HFFc6 (cell line): ENCODE measurements at places on chromosomes 2 and 18.

GRCh38 chr18:36389811-36390581 is 92.5 kb downstream of the FHOD3 start:
- H3K36me3 ChIP-seq, result peaks cover 13% of the 10 kb centered on the region
- H3K4me1 ChIP-seq, result peaks cover 40% of the 10 kb centered on the region
- no peak overlapping the region for H3K27ac ChIP-seq
- no peak for DNase-seq

- no peaks in the 10 kb centered on the region for H3K36me3 ChIP-seq
- no peak for DNase-seq
- no peak overlapping the region for H3K27ac ChIP-seq
These were observed 20.8 kb downstream of the EIF2AK3 start for GRCh38 chr2:88606371-88607030.

DNA sequence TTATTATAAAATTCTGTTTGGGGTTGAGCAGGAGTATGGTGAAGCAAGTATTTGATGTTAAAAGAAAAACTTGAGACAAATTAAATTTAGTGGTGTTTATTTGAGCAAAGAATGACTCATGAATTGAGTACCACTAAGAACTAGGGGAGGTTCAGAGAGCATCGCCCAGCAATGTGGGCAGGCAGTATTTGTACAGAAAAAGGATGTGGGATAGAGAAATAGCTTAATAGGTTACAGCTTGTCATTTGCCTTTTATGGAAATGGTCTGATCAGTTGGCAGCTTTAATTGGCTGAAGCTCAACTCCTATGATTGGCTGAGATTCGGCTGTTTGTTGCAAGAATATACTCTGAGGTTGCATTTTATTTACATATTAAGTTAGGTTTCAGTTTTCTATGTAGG is 68.2 kb downstream of the LRATD1 start:
- H3K27ac ChIP-seq, result no peak overlapping the region
- peaks cover 8% of the 10 kb centered on the region; the same call in 1 of the 2 replicates for H3K4me1 ChIP-seq
- no peaks in the 10 kb centered on the region for H3K27me3 ChIP-seq
- H3K4me3 ChIP-seq, result no peak overlapping the region

- no peak for DNase-seq
- no peaks in the 10 kb centered on the region for H3K36me3 ChIP-seq
- H3K27ac ChIP-seq, result no peak overlapping the region
- H3K27me3 ChIP-seq, result no peaks in the 10 kb centered on the region; the same call in none of the 2 replicates
- H3K4me1 ChIP-seq, result no peaks in the 10 kb centered on the region
These were observed 72.6 kb downstream of the PLEKHM3 start for GRCh38 chr2:207952564-207953345.

- no peaks in the 10 kb centered on the region for H3K36me3 ChIP-seq
- no peak for DNase-seq
- no peaks in the 10 kb centered on the region for H3K27me3 ChIP-seq
- H3K27ac ChIP-seq, result no peak overlapping the region
- H3K4me1 ChIP-seq, result peaks cover 40% of the 10 kb centered on the region
These were observed 223.6 kb downstream of the LRRTM1 start for GRCh38 chr2:80080957-80081356.

DNA sequence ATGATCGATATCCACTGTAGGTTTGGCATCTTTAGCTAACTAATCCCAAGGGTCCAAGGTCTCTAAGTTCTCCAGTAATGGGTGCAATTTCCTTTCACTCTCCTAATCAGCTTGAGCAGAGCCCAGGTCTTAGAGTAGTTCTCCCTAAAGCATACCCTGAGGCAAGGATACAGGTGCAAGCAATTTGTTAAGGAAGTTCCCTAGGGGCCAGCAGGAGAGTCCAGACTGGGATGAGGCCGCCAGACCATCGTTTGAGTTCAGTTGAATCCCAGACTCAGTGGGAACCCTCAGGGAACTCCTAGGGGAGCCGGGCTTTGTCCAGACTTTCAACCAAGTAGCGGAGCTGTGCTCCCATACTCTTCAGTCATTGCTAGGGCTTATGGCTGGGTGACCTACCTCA is 835.4 kb upstream of the CDH2 start:
- DNase-seq, result no peak
- H3K27ac ChIP-seq, result no peak overlapping the region
- no peak overlapping the region for H3K4me3 ChIP-seq
- no peaks in the 10 kb centered on the region for H3K36me3 ChIP-seq
- H3K4me1 ChIP-seq, result no peaks in the 10 kb centered on the region
- no peaks in the 10 kb centered on the region; the same call in 1 of the 2 replicates for H3K27me3 ChIP-seq

DNA sequence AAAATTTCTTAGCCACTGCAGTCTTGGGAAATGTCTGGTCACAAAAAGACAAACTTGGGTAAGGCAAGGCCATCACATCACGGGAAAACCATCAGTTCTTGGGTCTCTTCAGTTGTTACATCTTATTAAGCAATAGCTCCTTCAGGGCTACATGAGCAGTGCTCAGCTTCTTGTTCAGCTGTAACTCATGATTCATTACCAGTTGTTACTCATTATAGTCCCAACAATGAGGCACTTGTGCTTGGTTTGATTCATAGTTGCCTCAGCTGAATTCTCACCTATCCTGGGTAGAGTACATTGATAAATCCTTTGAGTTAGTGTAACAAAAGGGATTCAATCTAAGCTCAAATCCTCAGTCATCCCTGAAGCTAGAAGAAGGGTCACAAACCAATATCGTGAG is 102.4 kb upstream of the DCC start:
- no peak for DNase-seq
- H3K27me3 ChIP-seq, result no peaks in the 10 kb centered on the region

DNA sequence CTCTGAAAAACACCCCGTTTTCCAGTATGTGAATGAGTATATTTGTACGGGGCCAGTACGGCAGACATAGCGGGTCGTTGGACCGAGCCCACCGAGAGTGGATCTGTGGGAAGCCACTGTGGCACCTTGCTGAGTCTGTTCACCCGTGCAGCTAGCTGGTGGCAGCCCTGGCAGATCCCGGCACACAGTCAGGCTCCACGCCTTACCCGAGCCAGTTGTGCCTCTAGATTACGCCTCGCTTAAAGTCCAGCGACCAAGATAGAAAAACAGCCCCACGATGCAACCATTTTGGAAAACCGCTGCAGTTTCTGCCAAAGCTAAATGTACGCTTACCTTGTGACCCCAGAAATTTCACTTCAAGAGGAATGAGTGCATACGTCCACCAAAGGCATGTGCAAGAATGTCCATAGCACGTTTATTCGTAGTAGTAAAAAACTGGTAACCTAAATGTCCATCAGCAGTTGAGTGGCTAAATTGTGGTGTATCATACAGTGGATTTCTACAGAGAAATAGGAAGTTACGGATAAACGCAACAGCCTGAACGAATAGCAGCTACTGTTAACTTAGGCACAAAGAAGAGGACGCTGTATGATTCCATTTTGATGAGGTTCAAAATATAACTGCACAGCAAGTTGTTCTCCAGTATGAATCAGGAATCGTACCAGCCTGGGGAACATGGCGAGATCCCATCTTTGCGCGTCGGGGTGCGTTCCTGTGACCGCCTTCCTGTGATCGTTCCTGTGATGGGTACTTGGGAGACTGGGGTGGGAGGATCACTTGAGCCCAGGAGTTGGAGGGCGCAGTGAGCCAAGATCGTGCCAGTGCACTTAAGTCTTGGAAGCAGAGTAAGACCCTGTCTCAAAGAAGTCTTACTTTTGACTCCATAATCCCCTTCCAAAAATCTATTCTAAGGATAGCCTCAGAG is 688 bp upstream of the WDR33 start:
- peaks cover 20% of the 10 kb centered on the region for H3K36me3 ChIP-seq
- no peak for DNase-seq
- peaks cover 9% of the 10 kb centered on the region for H3K27me3 ChIP-seq
- H3K27ac ChIP-seq, result peak overlapping the region; percentile 96
- peaks cover 30% of the 10 kb centered on the region for H3K4me1 ChIP-seq
- peak overlapping the region; percentile 92 for H3K4me3 ChIP-seq

GRCh38 chr18:63162271-63163014 is 157.1 kb downstream of the BCL2 start:
- DNase-seq, result no peak
- H3K27ac ChIP-seq, result peak overlapping the region; percentile 62; the same call in 1 of the 2 replicates
- peaks cover 26% of the 10 kb centered on the region for H3K27me3 ChIP-seq
- no peak overlapping the region for H3K4me3 ChIP-seq
- H3K4me1 ChIP-seq, result peaks cover 21% of the 10 kb centered on the region

DNA sequence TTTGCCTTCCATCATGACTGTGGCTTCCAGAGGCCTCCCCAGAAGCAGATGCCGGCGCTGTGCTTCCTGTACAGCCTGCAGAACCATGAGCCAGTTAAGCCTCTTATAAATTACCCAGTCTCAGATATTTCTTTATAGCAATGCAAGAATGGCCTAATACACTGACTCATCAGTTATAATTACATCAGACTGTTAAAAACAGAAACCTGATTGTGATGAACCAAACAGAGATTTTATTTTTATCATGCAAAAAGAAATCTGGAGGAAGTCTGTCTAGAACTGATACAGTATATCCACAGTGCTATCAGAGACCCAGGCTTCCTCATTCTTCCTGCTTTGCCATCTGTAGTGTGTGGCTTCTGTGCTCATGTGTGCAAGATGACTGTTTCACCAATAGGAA is 93.4 kb upstream of the MEX3C start:
- H3K4me1 ChIP-seq, result no peaks in the 10 kb centered on the region
- H3K27ac ChIP-seq, result no peak overlapping the region
- no peak overlapping the region for H3K4me3 ChIP-seq

GRCh38 chr2:112795774-112796173 is 11.5 kb upstream of the IL1A start:
- H3K27ac ChIP-seq, result no peak overlapping the region
- peaks cover 4% of the 10 kb centered on the region; the same call in 1 of the 2 replicates for H3K27me3 ChIP-seq
- H3K4me1 ChIP-seq, result peaks cover 36% of the 10 kb centered on the region
- DNase-seq, result no peak
- H3K36me3 ChIP-seq, result peaks cover 30% of the 10 kb centered on the region

DNA sequence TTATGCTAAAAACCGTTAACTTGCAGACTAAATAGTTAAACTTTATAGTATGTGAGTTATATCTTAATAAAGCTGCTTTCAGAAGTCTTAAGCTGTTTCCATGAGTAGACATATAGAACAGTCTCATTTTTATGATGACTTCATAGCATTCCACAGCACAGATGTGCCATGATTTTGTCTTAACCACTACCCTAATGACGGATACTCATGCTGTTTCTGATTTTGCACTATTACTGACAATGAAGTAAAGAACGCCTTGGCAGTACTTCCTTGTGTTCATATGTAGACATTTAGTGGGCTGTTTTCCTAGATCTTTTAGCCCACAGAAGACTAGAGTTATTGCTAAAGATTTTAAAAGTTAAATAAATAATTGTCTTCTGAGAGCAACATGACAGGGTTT is 175.6 kb upstream of the RAB6C start:
- H3K4me1 ChIP-seq, result 0 out of 2 replicates have a peak, but pooled peaks cover 7% of the 10 kb centered on the region
- no peaks in the 10 kb centered on the region for H3K36me3 ChIP-seq
- H3K27me3 ChIP-seq, result peaks cover 2% of the 10 kb centered on the region

DNA sequence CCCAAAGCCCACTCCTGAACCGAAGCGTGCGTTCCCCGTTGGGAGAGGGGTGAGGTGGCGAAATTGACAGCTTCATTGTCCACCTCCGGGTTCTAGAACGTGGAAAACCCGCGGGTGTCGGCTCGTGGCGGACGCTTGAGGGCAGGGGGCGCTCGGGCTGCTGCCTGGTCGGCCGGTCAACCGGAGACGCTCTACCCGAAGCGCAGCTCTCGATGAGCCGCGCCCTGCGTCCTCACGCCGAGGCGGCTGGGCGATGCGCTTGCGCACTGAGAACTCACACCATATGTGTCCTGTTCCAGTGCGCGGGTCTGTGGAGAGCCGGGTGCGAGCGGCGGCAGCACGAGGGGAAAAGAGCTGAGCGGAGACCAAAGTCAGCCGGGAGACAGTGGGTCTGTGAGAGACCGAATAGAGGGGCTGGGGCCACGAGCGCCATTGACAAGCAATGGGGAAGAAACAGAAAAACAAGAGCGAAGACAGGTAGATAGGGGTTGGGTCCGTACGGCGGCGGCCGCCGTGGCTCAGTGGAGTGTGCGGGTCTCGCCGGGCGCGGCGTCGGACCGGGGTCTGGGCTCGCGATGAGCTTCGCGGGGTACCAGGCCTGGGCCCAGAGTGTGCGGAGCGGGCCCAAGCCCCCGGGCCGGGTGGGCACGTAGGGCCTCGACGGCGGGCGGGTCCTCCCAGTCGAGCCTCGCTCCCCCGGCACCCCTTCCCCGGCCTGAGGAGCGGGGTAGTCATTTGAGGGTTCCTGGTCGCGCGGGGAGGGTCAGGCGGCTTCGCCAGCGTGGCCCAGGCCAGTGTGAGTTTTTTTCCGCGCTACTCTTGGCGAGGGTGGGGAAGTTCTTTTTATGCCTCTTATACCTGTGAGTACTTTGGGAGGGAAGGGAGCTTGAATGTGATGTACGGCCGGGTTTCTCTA is at the start of gene EIF5B:
EIF5B (plus strand) TSS at position 277 of the 916 bp plus-strand sequence; CDS start at position 443, 166 bp downstream.
- no peak within 1 kb of the TSS for H3K27ac ChIP-seq
- H3K27me3 ChIP-seq, result peaks cover 1% of the 10 kb centered on the region; the same call in 1 of the 2 replicates
- DNase-seq, result peak; percentile 93
- H3K4me1 ChIP-seq, result peaks cover 40% of the 10 kb centered on the region
- H3K4me3 ChIP-seq, result no peak within 1 kb of the TSS
- H3K36me3 ChIP-seq, result peaks cover 12% of the 10 kb centered on the region

GRCh38 chr18:60675801-60676200 is 303.2 kb upstream of the MC4R start:
- H3K27me3 ChIP-seq, result no peaks in the 10 kb centered on the region
- no peak overlapping the region for H3K4me3 ChIP-seq
- no peak for DNase-seq
- no peaks in the 10 kb centered on the region for H3K36me3 ChIP-seq
- H3K4me1 ChIP-seq, result no peaks in the 10 kb centered on the region

DNA sequence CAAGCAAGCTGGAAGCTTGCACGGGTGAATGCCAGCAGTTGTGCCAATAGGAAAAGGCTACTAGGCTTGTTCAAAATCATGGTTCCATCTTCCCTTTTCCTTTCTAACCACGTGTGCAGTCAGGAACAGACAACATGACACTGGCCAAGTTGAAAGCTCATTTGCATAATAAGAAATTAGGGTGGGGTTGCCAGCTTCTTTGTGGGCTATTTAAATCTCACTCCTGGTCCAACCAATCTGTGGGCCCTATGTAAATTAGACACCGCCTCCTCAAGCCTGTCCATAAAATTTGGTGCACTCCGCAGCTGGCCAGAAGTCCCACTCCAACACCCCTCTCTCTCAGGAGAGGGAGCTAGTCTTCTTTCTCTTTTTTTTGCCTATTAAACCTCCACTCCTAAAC is 1948.4 kb upstream of the PIK3C3 start:
- H3K27me3 ChIP-seq, result no peaks in the 10 kb centered on the region
- no peaks in the 10 kb centered on the region for H3K36me3 ChIP-seq
- H3K4me1 ChIP-seq, result no peaks in the 10 kb centered on the region
- DNase-seq, result no peak
- H3K4me3 ChIP-seq, result no peak overlapping the region

GRCh38 chr2:144937910-144938709 is 418.2 kb upstream of the ZEB2 start:
- DNase-seq, result peak; percentile 65
- no peaks in the 10 kb centered on the region for H3K36me3 ChIP-seq
- peak overlapping the region; percentile 91 for H3K27ac ChIP-seq
- peak overlapping the region; percentile 66 for H3K4me3 ChIP-seq
- peaks cover 55% of the 10 kb centered on the region for H3K4me1 ChIP-seq

DNA sequence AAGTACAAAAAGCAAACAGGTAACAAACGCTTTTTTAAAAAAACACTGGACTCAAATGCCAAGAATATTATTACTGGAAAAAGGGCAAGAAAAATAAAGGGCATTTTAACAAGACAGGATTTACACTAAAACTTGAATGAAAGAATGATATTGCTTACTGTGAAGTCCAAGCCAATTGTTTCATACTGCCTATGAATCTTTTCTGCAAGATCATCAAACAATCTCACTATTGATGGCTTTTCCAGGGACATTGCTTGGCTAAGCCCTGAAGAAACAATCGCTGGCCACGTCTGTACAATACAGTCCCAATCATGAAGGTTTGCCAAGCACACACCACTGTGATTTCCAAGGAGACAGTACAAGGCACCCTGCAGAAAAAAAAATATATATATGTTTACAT is 41.4 kb upstream of the GPR75 start:
- peaks cover 41% of the 10 kb centered on the region for H3K36me3 ChIP-seq
- H3K4me3 ChIP-seq, result no peak overlapping the region
- H3K4me1 ChIP-seq, result peaks cover 18% of the 10 kb centered on the region
- no peak overlapping the region for H3K27ac ChIP-seq
- H3K27me3 ChIP-seq, result no peaks in the 10 kb centered on the region; the same call in 1 of the 2 replicates
- no peak for DNase-seq
